ENCODE measurements at places on chromosomes 3 and 15.
A peak's percentile ranks its signal among the peaks of the same experiment; 100 is the strongest.

GRCh38 chr3:178397836-178398235 is 138.4 kb upstream of the KCNMB2 start:
- no peak for DNase-seq

DNA sequence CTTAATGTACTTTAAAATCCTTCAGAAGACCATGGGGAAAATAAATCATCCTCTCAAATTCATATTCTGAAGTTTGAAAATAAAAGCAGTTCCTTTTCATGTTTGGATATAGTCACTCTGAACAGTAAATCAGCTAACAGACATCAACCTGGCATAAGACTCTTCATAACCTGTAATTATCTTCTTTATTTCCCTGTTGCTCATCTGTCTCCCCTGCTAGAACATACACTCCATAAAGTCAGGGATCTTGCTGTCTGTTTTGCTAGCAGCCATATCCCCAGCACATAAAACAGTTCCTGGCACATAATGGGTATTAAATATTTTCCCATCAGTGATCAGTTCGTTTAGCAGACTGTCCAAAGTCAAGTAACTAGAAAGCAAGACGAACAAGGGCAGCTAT is 11.2 kb downstream of the VGLL4 start:
- no peak for DNase-seq

- DNase-seq, result no peak
Observed at GRCh38 chr3:138078096-138078495, 37.3 kb downstream of the DZIP1L start.

- DNase-seq, result no peak
Observed at GRCh38 chr15:55588815-55589115, 620 bp upstream of the PYGO1 start.

- no peak for DNase-seq
Observed at GRCh38 chr15:62141643-62142588, 23.2 kb downstream of the C2CD4B start.

DNA sequence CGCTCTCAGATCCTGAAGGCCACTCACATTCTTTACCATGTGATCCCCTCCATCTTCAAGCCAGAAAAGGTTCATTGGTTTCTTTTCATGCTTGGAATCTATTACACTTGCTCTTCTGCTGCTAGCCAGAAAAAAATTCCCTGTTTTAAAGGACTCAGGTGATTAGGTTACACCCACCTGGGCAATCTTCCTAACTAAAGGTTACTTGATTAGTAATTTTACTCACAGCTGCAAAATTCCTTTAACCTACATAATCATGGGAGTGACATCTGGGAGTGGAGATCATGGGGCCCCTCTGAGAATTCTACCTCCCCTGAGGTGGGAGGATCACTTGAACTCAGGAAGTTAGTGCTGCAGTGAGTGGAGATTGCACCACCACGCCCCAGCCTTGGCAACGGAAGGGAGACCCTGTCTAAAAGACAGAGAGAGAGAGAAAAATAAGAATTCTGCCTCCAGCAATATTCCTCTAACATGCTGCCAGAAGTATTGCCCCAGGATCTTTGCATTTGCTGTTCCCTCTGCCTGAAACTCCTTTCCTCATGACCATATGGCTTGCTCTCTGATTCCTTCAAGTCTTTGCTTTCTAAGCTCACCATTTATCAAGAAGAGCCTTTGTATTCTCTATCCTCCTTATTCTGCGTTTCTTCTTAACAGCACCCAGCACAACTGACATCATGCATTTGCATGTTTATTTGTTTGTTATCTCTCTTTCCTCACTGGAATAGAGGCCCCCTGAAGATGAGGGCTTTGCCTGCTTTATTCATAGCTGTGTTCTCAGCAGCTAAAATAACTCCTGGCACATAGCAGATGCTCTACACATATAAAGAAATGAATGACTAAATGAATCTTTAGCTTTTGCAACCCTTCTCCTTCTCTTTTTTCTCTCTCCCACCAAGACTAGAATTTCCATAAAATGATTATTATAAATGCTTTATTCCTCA is 68.2 kb downstream of the EDEM1 start:
- no peak for DNase-seq

- peak; percentile 67 for DNase-seq
Observed at GRCh38 chr3:81823882-81824395, 62.5 kb upstream of the GBE1 start.

DNA sequence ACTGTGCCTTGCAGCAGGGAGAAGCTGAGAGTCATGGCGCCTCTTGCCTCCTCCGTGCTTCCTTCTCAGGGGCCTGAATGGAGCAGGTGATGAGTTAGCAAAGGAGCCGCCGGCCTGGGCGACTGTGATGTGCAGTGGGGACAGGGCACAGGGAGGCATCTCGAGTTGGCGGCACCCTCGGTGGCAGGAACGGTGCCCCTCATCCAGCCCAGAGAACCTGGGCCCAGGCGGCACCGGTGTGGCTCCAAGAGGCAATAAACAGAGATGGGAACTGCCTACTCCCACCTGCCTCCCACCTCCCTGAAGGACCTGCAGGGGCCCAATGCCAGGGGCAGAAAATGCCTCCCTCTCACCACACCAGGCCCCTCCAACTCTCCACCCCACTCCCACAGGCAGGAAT is 6.2 kb downstream of the SLC41A3 start:
- DNase-seq, result no peak

GRCh38 chr3:22439626-22440025 is 688.6 kb upstream of the ZNF385D start:
- no peak for DNase-seq

- no peak for DNase-seq
Observed at GRCh38 chr15:79923079-79923514, 26.3 kb upstream of the MTHFS start.

- DNase-seq, result no peak
Observed at GRCh38 chr3:30098243-30098642, 508.2 kb upstream of the TGFBR2 start.

GRCh38 chr15:89067751-89068150 is 20.5 kb upstream of the ABHD2 start:
- DNase-seq, result no peak

DNA sequence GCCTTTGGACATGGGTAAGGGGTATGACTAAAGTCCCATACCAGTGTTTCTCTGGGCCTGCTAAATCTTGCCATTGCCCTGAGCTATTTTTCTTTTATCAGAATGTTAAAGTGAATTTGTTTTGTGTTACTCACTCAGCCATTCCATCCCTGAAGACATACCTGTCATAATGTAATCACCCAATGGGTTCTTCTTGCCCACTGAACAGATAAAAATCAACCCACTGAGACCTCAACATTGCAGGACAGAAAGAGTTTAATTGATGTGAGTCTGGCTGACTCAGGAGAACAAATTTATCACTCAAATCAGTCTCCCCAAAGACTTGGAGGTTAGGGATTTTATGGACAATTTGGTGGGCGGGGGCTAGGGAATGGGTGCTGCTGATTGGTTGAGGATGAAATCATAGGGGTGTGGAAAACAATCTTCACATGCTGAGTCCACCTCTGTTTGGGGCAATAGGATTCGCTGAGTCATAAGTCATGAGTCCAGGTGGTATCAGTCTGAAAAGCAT is 47.4 kb downstream of the ILDR1 start:
- no peak for DNase-seq

DNA sequence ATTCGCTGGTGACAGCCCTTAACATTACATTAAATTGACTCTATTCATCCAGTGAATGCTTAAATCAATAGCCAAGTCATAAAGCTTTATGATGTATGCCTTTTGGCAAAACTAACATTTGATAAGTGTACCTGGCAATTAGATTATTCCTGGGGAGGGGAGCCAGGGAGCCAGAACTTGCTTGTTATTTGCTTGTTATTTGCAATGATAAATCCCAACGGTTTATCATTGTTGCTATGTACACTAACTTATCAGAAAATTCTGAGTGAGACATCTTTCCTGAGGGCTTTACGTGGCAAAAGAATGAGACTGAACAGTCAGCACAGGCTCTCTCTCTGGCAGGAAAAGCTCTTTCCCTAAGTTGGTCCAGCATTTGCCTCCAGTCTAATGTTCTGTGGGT is 35.8 kb upstream of the FBN1 start:
- no peak for DNase-seq

GRCh38 chr15:75069301-75069925 is 46.0 kb downstream of the PPCDC start:
- peak; percentile 25 for DNase-seq

DNA sequence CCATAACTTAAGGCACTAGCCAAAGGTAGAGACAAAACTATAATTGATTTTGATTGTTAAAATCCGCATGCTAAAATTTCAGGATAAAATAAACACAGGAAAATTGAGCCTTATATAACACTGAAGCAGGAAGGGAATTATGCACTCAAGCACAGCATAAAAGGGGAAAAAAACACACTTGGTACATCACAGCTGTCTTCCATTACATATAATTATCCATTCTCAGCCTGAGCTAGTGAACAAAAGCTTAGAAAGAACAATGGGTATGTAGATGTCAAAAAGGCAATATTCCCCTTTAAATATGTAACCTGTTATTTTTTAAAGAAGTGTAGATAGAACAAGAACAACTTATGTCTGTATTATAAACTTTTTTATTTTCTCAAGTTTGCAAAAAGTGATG is 899.2 kb downstream of the ROBO1 start:
- DNase-seq, result no peak

DNA sequence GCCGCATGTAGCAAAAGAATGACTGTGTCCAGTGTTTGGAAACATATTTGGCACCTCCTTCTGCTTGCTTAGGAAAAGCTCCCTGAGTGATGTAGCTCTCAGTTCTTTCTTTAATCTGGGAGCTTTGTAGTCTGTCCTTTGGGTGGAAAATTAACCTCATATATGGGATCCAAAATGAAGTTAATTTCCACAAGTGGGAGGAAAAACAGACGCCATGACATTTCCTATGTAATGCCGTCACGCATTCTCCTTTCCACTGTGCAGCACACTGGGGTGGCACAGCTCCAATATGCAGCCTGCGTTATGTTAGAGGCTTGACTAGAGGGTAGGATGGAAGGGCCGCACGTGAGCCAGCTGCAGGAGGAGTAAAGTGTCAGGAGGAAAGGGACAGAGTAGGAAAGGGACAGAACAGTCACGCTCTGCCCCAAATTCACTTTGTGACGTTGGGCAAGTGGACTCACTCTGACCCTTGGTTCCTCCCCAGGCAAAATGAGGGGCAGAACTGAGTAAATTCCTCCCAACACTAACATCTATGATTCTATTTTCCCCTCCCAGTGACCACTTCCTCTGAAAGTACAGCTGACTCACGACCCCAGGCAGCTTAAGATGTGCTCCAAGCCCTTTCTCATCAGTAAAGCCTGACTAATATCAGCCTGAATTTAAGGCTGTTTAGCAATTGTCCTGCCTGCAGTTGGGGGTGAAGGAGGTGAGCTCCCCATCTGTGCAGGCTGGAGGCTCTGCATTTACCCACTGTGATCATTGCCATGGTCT is 176.5 kb upstream of the PFN2 start:
- DNase-seq, result peak; percentile 34

- DNase-seq, result no peak
Observed at GRCh38 chr3:47156396-47156795, 7.5 kb downstream of the SETD2 start.

DNA sequence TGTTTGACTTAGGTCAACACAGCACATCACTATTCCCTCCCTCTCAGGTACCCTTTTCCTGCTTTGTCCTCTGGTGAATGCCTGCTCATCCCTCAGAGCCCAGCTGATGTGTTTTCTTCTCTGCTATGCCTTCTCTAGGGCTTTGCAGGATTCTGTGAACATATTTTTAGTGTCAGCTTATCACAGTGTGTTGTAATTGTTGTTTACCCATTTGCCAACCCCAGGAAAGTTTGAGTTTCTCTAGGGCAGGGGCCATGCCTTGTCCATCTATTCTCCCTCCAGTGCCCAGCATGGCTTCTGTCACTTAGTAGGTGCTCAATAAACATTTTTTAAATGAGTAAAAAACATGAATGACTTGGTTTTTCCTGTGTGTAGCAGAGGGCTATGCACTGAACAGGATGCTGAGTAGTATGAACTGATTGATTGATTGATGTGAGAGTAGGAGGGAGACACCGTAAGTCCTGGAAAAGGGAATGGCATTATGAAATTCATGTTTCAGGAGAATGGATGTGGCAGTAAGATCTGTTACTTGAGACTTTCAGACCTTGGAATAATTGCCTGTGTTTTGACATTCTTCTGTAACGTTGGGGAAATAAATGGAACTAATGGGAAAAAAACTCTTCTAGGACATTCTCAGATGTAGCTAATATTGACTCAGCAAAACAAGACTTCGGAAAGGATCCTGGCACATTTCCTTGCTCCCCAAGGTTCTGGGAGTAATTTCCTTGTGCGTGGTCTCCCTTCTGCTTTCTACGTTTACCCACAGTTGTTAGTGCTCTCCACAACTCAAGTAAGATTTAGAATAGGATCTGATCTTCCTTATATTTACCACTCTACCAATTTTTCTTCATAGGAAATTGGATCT is 267.3 kb upstream of the TBL1XR1 start:
- no peak for DNase-seq
